ENCODE measurements at places on chromosomes 13 and 19.

DNA sequence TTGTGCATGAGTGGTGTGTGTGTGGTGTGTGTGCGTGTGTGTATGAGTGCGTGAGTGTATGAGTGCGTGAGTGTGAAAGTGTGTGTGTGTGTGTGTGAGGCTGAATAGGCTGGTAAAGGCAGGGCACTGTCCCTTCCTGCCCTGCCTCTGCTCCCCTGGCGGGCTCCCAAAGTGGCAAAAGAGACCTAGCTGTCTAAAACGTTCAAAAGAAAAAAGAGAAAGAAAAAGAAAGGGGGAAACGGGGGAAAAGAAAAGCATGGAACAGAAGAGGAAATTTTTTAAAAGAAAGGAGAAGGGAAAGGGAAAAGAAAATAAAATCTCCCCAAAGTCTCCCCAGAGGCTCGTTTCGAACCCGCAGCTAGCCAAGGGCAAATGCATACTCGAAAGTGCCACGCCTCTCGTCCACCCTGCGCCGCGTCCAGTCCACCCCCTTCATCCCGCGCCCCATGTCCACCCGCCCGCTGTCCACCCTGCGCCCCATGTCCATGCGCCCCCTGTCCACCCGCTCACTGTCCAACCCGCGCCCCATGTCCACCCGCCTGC, 37.0 kb upstream of the FLT1 start:
- H3K4me3 ChIP-seq, result peak overlapping the region; percentile 69
- no peaks in the 10 kb centered on the region for H3K36me3 ChIP-seq
- no peaks in the 10 kb centered on the region for H3K27me3 ChIP-seq
- H3K4me1 ChIP-seq, result peaks cover 7% of the 10 kb centered on the region

GRCh38 chr13:42279080-42279479, 7.1 kb downstream of the AKAP11 start:
- H3K27me3 ChIP-seq, result no peaks in the 10 kb centered on the region
- H3K4me1 ChIP-seq, result peaks cover 10% of the 10 kb centered on the region
- no peaks in the 10 kb centered on the region for H3K36me3 ChIP-seq
- H3K4me3 ChIP-seq, result no peak overlapping the region
- no peak for DNase-seq
- no peak overlapping the region for H3K27ac ChIP-seq

- H3K36me3 ChIP-seq, result no peaks in the 10 kb centered on the region
- no peak for DNase-seq
- H3K27me3 ChIP-seq, result no peaks in the 10 kb centered on the region
- H3K4me1 ChIP-seq, result peaks cover 20% of the 10 kb centered on the region
- H3K27ac ChIP-seq, result no peak overlapping the region
Measured at GRCh38 chr13:110131424-110131823, 175.5 kb downstream of the COL4A1 start.

GRCh38 chr19:2994588-2995131, 17.3 kb downstream of the TLE6 start:
- H3K36me3 ChIP-seq, result no peaks in the 10 kb centered on the region
- H3K27me3 ChIP-seq, result no peaks in the 10 kb centered on the region
- H3K4me3 ChIP-seq, result no peak overlapping the region
- no peak for DNase-seq

DNA sequence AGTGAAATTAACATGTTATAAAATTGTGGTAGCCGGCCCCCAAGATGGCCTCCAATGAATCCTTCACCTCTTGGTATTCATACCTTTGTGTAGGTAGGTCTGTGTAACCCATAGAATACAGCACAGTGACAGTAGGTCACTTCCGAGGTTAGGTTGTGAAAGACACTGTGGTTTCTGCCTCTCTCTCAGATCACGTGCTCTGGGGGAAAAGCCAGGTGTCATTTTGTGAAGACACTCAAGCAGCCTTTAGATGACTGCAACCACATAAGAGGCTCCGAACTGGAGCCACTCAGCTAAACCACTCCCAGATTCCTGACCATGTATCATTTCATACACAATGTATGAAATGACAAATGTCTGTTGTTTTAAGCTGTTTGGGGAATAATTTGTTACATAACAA, 9.8 kb upstream of the USPL1 start:
- H3K4me3 ChIP-seq, result no peak overlapping the region
- H3K4me1 ChIP-seq, result no peaks in the 10 kb centered on the region
- H3K36me3 ChIP-seq, result no peaks in the 10 kb centered on the region
- H3K27ac ChIP-seq, result no peak overlapping the region

DNA sequence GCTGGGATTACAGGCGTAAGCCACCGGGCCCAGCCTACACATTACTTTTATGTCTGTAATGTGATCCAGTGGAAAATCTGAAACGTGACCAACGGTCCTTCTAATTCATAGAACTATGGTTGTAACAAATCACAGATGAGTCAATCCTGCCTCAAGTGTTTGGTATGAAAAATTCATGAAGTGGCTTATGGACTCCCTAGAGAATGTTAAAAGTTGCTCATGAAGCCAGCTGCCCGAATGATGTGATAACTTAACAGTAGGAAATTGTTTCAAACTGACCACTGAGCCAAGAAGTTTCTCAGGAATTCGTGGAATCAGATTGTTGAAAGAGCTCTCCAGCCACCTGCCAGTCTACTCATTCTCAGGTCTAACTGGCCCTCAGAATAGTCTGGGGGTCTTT, 59.4 kb upstream of the FARP1 start:
- H3K36me3 ChIP-seq, result no peaks in the 10 kb centered on the region
- no peak overlapping the region for H3K27ac ChIP-seq

DNA sequence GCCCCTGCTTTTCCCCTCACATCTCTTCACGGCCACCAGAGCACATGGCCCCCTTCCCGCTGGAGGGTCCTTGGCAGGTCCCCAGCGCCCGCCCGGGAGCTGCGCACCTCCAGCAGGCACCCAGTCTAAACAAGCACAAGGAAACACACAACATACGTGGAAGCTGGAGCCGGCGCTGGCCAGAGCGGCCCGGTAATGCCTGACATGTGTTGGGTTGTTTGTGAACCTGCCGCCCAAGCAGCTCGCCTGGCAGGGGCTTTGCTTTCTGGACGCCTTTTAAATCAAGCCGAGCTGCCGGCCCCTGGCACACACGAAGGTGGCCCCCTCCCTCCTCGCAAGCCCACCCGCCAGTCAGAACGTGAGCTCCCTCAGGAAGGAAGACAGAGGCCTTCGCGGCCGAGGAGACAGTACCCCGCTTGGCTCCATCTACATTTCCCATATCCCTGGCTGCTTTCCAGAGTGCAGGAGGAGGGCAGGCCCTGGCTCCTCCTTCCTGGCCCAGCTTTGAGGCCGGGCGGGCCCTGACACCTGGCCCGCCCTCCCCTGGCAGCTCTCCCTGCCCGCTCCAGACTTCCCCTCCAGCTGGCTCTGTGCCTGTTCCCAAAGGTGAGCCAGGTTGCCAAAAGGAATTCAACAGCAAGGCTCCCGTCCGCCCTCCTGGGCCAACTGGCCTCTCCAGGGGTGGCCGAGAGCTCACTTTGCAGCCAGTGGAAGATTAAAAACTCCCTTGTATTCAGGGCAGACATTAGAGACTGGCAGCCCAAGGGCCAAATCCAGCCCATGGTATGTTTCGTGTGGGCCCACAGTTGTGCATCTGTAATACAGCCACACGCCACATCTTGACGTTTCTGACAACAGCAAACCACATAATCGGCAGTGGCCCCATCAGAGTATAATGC, 28.7 kb downstream of the COMP start:
- peaks cover 21% of the 10 kb centered on the region for H3K4me1 ChIP-seq
- H3K4me3 ChIP-seq, result peak overlapping the region; percentile 40
- H3K27me3 ChIP-seq, result no peaks in the 10 kb centered on the region
- no peak for DNase-seq
- H3K27ac ChIP-seq, result no peak overlapping the region

- H3K27me3 ChIP-seq, result peaks cover 3% of the 10 kb centered on the region
- H3K4me3 ChIP-seq, result no peak overlapping the region
- no peak overlapping the region for H3K27ac ChIP-seq
Measured at GRCh38 chr19:378706-379105, 30.2 kb downstream of the C2CD4C start.

- no peaks in the 10 kb centered on the region for H3K27me3 ChIP-seq
- H3K36me3 ChIP-seq, result no peaks in the 10 kb centered on the region
- H3K4me3 ChIP-seq, result peak overlapping the region; percentile 85
- H3K27ac ChIP-seq, result peak overlapping the region; percentile 91
Measured at GRCh38 chr13:60398907-60399589, 2.0 kb downstream of the TDRD3 start.

GRCh38 chr13:29500386-29500785, 95.1 kb downstream of the SLC7A1 start:
- no peak overlapping the region for H3K4me3 ChIP-seq
- no peak for DNase-seq
- no peak overlapping the region for H3K27ac ChIP-seq
- H3K27me3 ChIP-seq, result no peaks in the 10 kb centered on the region

DNA sequence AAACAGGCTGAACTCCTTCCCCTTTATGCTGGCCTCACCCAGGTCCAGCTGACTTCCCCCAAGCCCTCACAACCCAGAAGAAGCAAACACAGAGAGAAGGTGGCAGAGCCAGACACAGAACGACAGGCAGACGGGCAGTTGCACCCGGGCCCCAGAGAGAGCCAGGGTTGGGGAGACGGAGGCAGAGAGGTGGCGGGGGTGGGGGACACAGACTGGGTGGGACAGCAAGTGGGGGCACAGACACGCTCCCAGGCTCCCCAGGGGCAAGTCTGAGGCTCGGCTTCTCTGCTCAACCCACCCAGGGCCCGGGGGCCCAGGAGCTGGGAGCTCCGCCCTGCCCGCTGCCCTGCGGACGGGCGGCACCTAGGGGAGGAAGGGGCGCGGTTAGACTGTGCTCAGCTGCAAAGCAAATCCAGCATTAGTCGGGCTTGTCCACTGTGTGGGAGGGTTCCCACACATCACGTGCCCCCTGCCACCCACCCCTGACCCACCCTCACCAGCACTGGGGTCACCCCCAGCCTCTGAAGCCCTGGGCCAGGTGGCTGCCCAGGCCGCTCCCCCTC, 31.3 kb upstream of the ASF1B start:
- H3K4me3 ChIP-seq, result peak overlapping the region; percentile 33
- no peak overlapping the region for H3K27ac ChIP-seq
- peaks cover 9% of the 10 kb centered on the region for H3K36me3 ChIP-seq
- DNase-seq, result no peak

DNA sequence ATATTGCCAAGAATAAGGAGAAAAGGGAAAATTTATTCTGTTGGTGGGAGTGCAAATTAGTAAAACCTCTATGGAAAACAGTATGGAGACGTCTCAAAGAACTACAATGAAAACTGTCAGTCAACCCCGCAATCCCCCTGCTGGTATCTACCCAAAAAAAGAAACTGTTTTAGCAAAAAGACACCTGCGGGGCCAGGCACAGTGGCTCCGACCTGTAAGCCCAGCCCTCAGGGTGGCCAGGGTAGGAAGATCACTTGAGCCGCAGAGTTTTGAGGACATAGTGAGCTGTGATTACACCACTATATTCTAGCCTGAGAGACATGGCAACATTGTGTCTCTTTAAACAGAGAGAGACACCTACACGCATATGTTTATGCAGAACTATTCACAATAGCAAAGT, 37.5 kb upstream of the SLITRK1 start:
- no peak overlapping the region for H3K27ac ChIP-seq
- H3K4me3 ChIP-seq, result no peak overlapping the region
- H3K36me3 ChIP-seq, result no peaks in the 10 kb centered on the region
- no peaks in the 10 kb centered on the region for H3K4me1 ChIP-seq
- no peaks in the 10 kb centered on the region for H3K27me3 ChIP-seq

GRCh38 chr13:73993661-73994060, 140.5 kb downstream of the KLF12 start:
- no peak overlapping the region for H3K27ac ChIP-seq
- DNase-seq, result no peak
- peaks cover 9% of the 10 kb centered on the region for H3K4me1 ChIP-seq
- H3K27me3 ChIP-seq, result no peaks in the 10 kb centered on the region

DNA sequence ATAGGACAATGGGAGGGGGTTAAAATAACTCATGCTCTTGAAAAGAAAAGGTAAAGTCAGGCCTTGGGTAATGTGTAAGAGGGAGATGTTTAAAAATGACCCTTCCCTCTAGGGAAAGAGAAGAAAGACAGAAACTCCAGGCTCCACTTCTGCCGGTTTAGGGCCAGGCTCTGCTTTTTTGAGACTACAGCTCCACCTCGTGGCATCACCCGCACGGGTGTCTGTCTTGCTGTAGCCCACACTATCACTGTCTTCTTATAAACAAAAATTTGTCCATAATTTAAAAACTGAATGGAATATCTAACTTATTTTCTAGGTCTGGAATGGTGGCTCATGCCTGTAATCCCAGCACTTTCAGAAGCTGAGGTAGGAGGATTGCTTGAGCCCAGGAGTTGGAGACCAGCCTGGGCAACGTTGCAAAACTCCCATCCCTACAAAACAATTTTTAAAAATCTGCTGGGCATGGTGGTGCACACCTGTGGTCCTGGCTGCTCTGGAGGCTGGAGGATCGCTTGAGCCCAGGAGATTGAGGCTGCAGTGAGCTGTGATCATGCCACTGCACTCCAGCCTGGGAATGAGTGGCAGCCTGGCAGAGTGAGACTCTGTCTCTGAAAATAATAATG, 65.1 kb upstream of the GTF3A start:
- no peak overlapping the region for H3K4me3 ChIP-seq
- no peak overlapping the region for H3K27ac ChIP-seq
- H3K36me3 ChIP-seq, result no peaks in the 10 kb centered on the region
- DNase-seq, result no peak
- H3K4me1 ChIP-seq, result no peaks in the 10 kb centered on the region

DNA sequence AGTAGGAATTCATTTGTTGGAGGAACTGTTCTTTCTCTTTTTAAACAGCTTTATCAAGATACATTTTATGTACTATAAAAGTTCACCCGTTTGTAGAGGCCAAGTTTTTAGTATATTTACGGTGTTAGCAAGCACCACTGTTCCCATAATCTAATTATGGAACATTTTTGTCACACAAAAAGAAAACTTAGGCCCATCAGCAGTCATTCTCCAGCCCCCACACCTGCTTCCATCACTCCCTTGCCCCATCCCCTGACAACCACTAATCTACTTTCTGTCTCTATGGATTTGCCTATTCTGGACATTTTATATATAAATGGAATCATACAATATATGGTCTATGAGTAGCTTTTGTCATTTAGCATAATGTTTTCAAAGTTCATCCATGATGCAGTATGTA, 465.0 kb downstream of the DCT start:
- H3K27ac ChIP-seq, result no peak overlapping the region
- H3K36me3 ChIP-seq, result no peaks in the 10 kb centered on the region
- H3K4me3 ChIP-seq, result no peak overlapping the region
- no peaks in the 10 kb centered on the region for H3K27me3 ChIP-seq
- peaks cover 32% of the 10 kb centered on the region for H3K4me1 ChIP-seq

DNA sequence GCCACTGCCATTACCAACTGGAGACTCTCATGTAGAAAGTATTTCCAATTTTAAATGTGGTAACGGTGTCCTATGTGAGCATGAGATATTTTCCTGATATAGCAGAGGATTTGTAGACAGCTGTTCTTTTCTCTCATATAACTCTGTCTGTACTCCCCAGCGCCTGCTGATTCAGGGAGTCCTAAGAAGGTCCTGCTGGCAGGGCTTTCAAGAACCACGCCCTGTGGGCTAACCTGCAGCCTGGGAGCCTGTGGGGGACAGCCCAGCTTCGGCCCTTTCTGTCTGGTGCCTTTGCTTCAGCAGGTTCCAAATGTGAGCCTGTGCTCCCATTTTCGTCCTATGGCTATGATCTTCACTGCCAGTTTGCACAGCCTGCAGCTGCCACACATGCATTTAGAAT, 316.8 kb downstream of the ATP8A2 start:
- no peak for DNase-seq
- no peak overlapping the region for H3K4me3 ChIP-seq
- peaks cover 15% of the 10 kb centered on the region for H3K4me1 ChIP-seq

All from thoracic aorta (tissue), 2 donors.